ENCODE measurements at places on chromosomes 13 and 19. TPM values are rescaled to one million over a fixed set of nuclear protein-coding genes. Genes with fewer than 3 reads are reported as not detected.

Gene ATXN8OS
- total RNA-seq = not detected

Gene MEX3D
- 10.8 TPM for total RNA-seq

Gene ARHGAP45
- 220 TPM for total RNA-seq

Gene CILP2
- total RNA-seq = 0.11 TPM

Gene SPTBN4
- 0.49 TPM for total RNA-seq

Gene NLRP7
- total RNA-seq = not detected

Gene IRF2BP1
- total RNA-seq = 18.6 TPM

Gene IRF3
- 127 TPM for total RNA-seq

Gene ZNF345
- total RNA-seq = 3.9 TPM

GRCh38 chr13:66992183-66992582, 238.0 kb downstream of the PCDH9 start:
- DNase-seq = no peak
- H3K4me1 ChIP-seq = no peaks in the 10 kb centered on the region
- H3K4me3 ChIP-seq = no peak overlapping the region
- no peaks in the 10 kb centered on the region for H3K27me3 ChIP-seq
- no peak overlapping the region for H3K27ac ChIP-seq

- H3K4me3 ChIP-seq = no peak overlapping the region
- no peaks in the 10 kb centered on the region for H3K4me1 ChIP-seq
- H3K27ac ChIP-seq = no peak overlapping the region
- H3K36me3 ChIP-seq = no peaks in the 10 kb centered on the region
- no peaks in the 10 kb centered on the region for H3K27me3 ChIP-seq
Observed at GRCh38 chr13:66036636-66037035, 1193.5 kb downstream of the PCDH9 start.

DNA sequence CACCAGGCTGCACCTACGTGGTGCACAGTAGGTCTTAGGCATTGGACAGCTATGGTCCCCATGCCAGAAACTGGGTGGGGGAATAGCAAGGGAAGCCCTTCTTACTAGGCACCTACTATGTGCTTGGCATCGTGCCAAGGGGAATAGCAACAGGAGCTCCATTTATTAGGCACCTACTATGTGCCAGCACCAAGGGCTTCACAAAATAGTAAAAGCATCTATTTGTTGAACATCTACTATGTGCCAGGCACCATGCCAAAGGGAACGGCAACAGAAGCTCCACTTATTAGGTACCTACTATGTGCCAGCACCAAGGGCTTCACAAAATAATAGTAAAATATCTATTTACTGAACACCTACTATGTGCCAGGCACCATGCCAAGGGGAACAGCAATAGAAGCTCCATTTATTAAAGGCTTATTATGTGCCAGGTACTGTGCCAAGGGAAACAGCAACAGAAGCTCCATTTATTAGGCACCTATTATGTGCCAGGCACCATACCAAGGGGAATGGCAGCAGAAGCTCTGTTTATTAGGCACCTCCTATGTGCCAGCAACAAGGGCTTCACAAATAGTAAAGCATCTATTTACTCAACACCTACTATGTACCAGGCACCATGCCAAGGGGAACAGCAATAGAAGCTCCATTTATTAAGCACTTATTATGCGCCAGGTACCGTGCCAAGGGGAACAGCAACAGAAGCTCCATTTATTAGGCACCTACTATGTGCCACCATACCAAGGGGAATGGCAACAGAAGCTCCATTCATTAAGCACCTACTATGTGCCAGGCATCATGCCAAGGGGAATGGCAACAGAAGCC, 108.5 kb downstream of the PTPRS start:
- H3K27ac ChIP-seq = no peak overlapping the region
- no peaks in the 10 kb centered on the region for H3K4me1 ChIP-seq
- H3K4me3 ChIP-seq = no peak overlapping the region
- no peaks in the 10 kb centered on the region for H3K27me3 ChIP-seq
- DNase-seq = no peak

DNA sequence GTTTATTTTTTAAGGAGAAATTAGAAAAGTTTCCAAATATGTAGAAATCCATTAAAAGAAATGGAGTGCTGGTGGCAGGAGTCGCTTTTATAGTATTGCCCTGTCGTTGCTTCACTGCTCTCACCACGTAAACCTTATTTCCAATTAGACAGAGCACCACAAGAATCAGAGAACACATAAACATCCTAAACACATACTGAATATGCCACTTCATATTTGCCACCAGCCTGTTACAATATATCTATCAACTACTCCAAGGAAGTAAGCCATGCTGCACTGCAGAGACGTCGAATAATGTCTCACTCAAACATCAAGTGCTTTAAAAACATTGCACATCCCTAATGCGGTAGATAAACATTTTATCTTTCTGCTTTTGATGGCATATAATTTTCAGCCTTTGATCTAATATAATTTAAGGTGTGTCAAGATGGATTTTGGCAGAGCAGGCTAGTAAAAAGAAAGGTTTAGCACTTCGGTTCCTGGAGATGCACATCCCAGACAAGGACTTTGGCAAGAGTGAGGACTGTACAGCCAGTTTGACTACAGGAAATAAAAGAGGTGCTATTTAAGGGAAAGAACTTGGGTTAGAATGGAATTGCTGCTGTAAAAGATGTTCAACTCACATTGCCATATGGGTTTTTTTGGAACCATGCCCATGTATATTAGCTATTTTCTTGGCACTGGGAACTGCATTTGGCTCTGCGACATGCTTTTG, 932.3 kb downstream of the EFNB2 start:
- H3K4me1 ChIP-seq = no peaks in the 10 kb centered on the region
- no peak for DNase-seq
- H3K27ac ChIP-seq = no peak overlapping the region
- no peaks in the 10 kb centered on the region for H3K27me3 ChIP-seq
- no peaks in the 10 kb centered on the region for H3K36me3 ChIP-seq

DNA sequence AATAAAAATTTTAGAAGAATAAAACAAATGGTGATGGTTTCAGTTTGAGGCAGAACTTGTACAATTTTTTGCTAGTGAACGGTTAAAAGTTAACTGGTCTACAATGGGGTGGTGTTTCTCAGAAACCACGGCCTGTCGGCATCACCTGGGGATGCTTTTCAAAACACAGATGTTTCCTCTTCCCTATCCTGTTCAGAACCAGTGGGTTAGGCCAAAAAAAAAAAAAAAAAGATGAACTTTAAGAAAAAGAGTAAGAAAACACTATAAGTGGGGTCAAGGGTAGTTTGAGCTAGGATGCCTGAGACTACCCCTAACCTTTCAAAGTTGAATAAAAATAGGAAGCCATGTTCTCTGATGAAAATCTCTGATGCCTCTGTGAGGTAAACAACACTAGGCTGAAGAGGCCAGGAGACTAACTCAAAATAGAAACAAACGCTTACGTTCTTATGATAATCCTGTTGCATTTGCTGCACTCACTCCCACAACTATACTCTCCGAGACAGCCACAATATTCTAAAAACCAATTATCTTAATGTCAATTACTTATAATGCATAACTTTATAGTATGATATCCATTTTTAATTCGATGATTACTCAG, 3.3 kb downstream of the MTIF3 start:
- H3K27ac ChIP-seq = no peak overlapping the region
- no peak overlapping the region for H3K4me3 ChIP-seq
- DNase-seq = no peak
- H3K36me3 ChIP-seq = peaks cover 4% of the 10 kb centered on the region
- no peaks in the 10 kb centered on the region for H3K27me3 ChIP-seq

DNA sequence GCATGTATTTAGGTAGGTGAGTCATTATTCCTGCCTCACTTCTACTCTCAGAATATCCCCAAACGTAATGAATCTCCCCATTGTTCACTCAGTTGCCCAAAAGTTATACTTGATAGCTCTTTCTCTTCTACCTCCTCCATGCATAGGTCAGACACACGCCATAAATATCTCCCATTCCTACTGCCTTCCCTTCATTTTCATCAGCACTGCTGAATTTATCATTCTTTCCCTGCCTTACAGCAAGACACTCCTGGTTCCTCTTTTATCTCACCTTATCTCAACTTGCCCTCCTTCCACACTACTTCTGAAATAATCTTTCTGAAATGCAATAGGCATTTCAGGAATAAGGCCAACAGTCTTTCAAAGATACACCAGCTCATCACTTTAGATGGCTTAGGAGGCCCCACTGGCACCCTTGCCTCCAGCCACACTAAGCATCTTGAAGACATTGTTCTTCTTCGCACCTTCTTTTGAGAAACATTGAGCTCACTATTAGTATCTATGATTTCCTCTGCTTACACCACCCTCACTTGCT, 333.9 kb downstream of the MYO16 start:
- no peaks in the 10 kb centered on the region for H3K27me3 ChIP-seq
- H3K27ac ChIP-seq = no peak overlapping the region
- no peaks in the 10 kb centered on the region for H3K36me3 ChIP-seq
- H3K4me3 ChIP-seq = no peak overlapping the region
- no peak for DNase-seq

- no peaks in the 10 kb centered on the region for H3K27me3 ChIP-seq
- no peak for DNase-seq
- H3K36me3 ChIP-seq = no peaks in the 10 kb centered on the region
- H3K4me3 ChIP-seq = no peak overlapping the region
- peaks cover 34% of the 10 kb centered on the region for H3K4me1 ChIP-seq
Observed at GRCh38 chr13:73993661-73994060, 140.5 kb downstream of the KLF12 start.

- no peak overlapping the region for H3K27ac ChIP-seq
- no peaks in the 10 kb centered on the region for H3K27me3 ChIP-seq
- no peak overlapping the region for H3K4me3 ChIP-seq
- H3K36me3 ChIP-seq = no peaks in the 10 kb centered on the region
Observed at GRCh38 chr13:45778882-45779281, 72.7 kb downstream of the SIAH3 start.

DNA sequence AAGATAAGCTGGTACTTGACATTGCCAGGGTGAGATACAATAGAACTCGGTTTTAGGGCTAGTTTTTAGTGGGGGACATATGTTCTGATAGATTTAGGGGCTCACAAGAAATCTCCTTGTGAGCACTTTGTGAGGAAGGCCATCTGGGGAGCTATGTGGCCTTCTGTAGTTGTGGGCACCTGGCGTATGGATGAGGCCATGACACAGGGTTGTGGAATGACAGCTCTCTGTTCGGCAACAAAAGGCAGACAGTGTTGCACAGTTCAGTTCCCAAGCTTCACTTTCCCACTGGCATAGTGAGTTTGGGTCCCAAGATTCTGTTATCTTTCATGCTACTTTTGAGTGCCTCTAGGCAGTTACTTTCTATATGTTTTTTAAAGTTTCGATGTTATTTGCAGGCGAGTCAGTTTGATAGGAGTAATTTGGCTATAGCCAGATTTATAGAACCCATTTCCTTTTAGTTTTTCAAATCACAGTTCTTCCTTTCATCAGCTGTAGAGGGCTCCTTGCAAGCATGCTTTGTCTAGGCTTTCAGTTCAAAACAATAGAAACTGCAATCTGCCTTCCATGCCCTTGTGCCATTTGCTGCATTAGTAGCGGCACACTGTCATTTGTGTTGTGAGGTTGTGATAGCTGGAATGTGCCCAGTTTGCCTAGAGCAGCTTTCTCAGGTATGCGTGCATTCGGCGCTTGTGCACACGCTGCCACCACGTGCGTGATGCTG, 70.6 kb upstream of the TEX29 start:
- no peak overlapping the region for H3K27ac ChIP-seq
- H3K4me1 ChIP-seq = no peaks in the 10 kb centered on the region
- no peak for DNase-seq
- no peaks in the 10 kb centered on the region for H3K27me3 ChIP-seq
- no peak overlapping the region for H3K4me3 ChIP-seq
- peaks cover 15% of the 10 kb centered on the region for H3K36me3 ChIP-seq

- H3K36me3 ChIP-seq = no peaks in the 10 kb centered on the region
- no peak overlapping the region for H3K4me3 ChIP-seq
- no peaks in the 10 kb centered on the region for H3K27me3 ChIP-seq
Observed at GRCh38 chr13:33629605-33630360, 188.2 kb upstream of the RFC3 start.

GRCh38 chr13:90696254-90696653, 651.2 kb upstream of the MIR17HG start:
- H3K4me3 ChIP-seq = no peak overlapping the region
- no peaks in the 10 kb centered on the region for H3K4me1 ChIP-seq
- no peaks in the 10 kb centered on the region for H3K36me3 ChIP-seq
- H3K27ac ChIP-seq = no peak overlapping the region

DNA sequence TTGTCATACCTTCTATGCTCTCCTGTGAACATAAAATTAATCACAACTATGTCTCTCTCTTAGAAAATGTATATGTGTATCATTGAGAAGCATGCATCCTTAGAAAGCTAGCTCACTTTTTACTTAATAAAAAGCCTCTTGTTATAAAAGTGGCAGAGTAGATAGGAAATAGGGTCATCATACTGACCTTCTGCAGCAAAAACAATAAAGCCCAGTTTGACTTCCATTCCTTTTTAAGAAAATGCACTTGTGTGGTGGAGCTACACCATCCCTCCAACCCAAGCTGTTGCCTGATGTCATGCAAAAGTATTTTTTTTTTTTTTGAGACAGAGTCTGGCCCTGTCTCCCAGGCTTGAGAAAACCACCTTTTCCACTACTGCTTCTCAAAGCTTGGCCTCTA, 393.3 kb downstream of the LIG4 start:
- no peaks in the 10 kb centered on the region for H3K36me3 ChIP-seq
- no peak for DNase-seq
- H3K4me1 ChIP-seq = no peaks in the 10 kb centered on the region
- H3K27ac ChIP-seq = no peak overlapping the region
- H3K27me3 ChIP-seq = no peaks in the 10 kb centered on the region

GRCh38 chr13:25816239-25816638, 235.6 kb downstream of the SHISA2 start:
- no peak overlapping the region for H3K27ac ChIP-seq
- no peaks in the 10 kb centered on the region for H3K4me1 ChIP-seq
- no peaks in the 10 kb centered on the region for H3K27me3 ChIP-seq
- no peak for DNase-seq

- no peak for DNase-seq
- no peak overlapping the region for H3K4me3 ChIP-seq
- H3K4me1 ChIP-seq = no peaks in the 10 kb centered on the region
- H3K27ac ChIP-seq = no peak overlapping the region
- H3K27me3 ChIP-seq = no peaks in the 10 kb centered on the region
Observed at GRCh38 chr13:112451512-112452379, 75.6 kb downstream of the SPACA7 start.

- H3K27me3 ChIP-seq = peaks cover 24% of the 10 kb centered on the region
- no peak for DNase-seq
Observed at GRCh38 chr19:7874076-7874896, at the start of gene PRR36. Gene PRR36, minus strand, starts transcription at chr19:7874390. Its CDS starts 701 bp downstream, at chr19:7873689.

DNA sequence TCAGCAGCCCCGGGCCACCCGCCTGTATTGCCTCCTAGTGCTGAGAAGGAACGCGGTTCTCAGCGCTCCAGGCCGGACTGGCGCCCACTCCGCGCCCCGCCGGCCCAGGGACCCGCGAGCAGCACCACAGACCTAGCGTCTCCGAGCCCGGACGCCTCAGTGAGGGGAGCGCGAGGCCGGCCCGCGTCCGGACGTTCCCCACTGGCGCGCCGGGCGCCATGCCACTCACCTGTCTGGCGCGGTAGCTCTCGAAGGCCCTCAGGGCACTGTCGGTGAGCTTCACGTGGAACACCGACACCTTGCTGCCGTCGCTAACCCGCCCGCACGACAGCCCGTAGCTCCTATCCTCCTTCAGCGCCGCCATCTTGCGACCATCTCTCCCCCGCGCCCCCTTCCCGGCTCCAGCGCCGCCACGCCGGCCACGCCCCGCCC, at the start of gene ELL:
Gene ELL, minus strand, starts transcription at position 379 of the 432 bp plus-strand sequence. Its CDS starts 15 bp downstream, at position 364.
- peaks cover 18% of the 10 kb centered on the region for H3K4me1 ChIP-seq
- no peaks in the 10 kb centered on the region for H3K27me3 ChIP-seq
- H3K36me3 ChIP-seq = no peaks in the 10 kb centered on the region
- DNase-seq = no peak

GRCh38 chr19:54339646-54340358, 840 bp upstream of the LILRA4 start:
- no peak overlapping the region for H3K4me3 ChIP-seq
- H3K36me3 ChIP-seq = no peaks in the 10 kb centered on the region
- no peak overlapping the region for H3K27ac ChIP-seq
- no peak for DNase-seq
